ENCODE measurements at places on chromosomes 1 and 21.

- DNase-seq = no peak
Measured at GRCh38 chr21:29155118-29155932, 24.9 kb downstream of the MAP3K7CL start.

GRCh38 chr21:26966649-26967061, 233 bp downstream of the ADAMTS5 start:
- no peak for DNase-seq

DNA sequence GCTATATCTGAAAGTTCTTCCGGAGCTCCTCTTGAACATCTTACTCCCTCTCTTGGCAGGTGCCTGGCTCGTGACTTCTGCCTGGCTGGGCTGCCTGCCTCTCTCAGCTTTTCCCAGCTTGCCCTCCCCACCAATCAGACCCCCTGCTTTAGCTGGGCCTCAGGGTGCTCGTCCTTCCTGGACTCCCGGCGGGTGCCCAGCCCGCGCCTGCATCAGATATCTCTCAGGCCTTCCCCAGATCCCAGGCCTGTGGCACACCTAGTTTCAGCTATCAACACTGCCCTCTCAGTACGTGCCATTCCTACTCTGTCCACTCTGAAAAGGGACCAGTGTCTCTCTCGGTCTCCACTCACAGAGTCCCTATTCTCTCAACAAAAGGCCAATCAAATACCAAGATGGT, 96.5 kb upstream of the CLDN14 start:
- no peak for DNase-seq

- DNase-seq = no peak
Measured at GRCh38 chr1:15703562-15703961, 19.4 kb downstream of the PLEKHM2 start.

- no peak for DNase-seq
Measured at GRCh38 chr1:228009828-228010775, 3.3 kb downstream of the WNT3A start.

DNA sequence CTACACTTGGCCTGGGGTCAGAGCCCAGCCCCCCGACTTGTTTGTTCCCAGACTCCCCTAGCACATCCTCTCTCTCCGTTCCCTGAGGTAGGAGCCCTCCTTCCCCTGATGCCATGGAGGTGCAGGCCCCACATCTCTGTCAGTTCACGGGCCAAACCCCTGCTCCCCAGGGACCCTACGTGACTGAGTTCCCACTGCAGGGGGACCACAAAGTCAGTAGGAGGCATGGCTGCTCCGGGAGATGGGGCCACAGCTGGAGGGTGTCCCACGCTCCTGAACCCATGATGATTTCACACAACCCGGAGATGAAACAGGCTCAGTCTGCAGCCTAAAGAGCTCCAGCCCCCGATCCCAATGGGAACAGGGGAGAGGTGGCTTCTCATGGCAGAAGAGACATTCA, 272.2 kb downstream of the NPHP4 start:
- DNase-seq = no peak

- peak; percentile 71 for DNase-seq
Measured at GRCh38 chr1:110106013-110106941, 6.0 kb upstream of the UBL4B start.

DNA sequence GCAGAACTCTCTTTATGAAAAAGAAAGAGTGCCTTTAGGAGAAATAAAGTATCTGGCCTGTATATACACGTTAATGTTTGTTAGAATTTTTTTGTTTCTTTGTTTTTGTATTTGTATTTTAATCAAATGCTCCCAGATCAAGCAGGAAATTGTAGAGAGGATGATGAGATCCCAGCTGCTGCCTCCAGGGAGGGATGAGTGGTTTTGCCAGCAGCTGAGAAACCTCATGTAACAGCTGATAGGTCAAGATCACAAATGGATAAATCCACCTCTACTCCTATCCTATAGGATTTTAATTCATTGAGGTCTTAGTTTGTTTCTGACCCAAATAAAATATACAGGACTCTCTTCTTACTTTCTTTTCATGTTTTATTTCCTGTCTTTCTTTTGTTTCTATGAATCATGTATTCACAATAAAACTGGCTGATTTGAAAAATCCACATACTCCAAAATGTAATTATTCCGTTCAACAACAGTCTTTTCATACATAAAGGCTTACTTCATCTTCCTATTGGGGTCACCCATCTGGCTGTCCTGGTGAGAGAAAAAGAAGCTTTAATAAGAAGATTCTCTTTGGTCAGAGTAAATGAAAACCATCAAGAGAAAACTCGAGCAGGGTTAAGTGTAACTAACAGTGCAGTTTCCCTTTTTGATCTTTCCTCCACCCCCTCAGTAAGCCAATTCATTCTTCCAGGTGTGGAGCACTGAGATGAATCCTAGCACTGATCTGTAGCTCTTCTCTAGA, 129.3 kb upstream of the PLPPR5 start:
- DNase-seq = no peak

- peak; percentile 26 for DNase-seq
Measured at GRCh38 chr1:22321917-22322316, 129.7 kb upstream of the ZBTB40 start.

Measured in left lobe of liver (tissue), 2 donors.